ENCODE measurements at places on chromosomes 7 and 10.

GRCh38 chr10:14604181-14605142, 170.2 kb downstream of the FAM107B start:
- DNase-seq: peak; percentile 95

DNA sequence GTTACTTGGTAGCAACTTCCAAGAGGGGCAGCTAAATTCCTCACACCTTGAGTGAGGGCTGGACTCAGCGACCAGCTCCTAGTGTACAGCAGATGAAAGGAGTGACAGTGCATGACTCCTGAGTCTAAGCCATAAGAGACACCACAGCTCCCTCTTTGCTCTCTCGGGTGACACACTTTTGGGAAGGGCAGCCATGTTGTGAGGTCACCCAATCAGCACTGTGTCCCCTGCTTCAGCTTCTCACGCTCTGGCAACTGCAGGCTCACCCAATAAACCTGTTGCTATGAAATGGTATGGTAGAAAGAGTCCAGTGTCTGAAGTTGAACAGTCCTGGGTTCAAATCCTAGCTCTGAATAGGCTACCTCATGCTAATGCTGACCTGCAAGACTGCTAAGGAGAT, 20.9 kb downstream of the TMEM130 start:
- no peak for DNase-seq

GRCh38 chr7:36430881-36431280, 41.2 kb downstream of the ANLN start:
- DNase-seq: no peak

DNA sequence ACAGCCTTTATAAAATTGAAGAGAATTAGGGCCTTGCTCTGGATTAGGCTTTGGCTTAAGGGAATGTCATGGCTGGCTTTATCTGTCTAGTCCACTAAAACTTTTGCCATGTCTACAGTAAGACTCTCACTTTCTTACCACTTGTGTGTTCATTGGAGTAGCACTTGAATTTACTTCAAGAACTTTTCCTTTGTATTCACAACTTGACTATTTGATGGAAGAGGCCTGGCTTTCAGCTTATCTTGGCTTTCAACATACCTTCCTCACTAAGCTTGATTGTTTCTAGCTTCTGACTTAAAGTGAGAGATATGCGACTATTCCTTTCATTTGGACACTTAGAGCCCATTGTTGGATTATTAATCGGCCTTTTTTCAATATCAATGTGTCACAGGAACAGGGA, 96.1 kb downstream of the TPST1 start:
- no peak for DNase-seq

DNA sequence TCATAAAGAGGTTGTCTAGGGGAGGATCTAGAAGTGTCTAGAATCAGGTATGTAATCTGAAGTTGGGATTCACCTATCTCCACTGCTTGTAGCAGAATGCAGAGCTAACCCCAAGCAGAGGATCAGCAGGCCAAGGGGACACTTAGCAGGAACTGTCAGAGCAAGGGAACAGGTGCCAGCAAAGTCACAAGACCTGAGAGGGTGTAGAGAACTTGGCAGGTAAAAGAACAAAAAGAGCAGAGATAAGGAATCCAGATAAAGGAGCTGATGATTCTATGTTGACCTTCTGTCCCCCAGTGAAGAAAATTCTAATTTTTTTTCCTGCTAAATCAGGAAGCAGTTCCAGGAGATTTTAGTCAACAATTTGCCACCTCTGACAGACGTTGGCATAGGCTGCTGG, 91.4 kb upstream of the CCDC71L start:
- DNase-seq: no peak

DNA sequence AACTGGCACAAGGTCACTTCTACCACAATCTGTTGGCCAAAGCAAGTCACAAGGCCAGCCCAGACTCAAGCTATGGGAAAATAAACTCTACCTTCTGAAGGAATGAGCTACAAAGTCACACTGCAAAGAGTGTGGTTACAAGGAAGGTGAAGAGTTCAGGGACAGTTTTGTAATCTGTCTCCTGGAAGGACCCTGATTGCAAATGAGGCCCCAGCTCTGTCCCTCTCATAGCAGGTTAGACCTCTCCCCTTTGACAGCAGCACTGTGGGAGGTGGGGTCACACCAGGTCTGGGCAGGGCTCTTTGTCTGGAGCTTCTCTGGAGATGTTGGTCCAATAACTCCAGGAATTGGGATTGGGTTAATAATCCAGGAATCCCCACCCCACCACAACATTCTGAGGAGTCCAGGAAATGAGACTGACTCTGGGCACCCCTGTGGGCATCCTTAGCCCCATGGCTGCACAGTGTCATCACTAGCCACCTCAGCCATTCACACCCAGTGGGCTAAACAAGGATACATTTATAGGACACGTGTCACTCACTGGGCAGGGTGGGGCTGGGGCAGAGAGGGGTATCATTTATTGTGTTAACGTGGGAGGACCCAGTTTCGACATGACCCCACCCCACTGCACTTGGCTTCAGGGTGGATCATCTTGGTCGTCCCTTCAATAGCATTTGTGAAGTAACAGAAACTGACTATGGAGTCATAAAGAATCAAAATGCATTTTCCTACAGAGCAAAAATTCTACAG, 23.7 kb upstream of the C10orf105 start:
- no peak for DNase-seq

DNA sequence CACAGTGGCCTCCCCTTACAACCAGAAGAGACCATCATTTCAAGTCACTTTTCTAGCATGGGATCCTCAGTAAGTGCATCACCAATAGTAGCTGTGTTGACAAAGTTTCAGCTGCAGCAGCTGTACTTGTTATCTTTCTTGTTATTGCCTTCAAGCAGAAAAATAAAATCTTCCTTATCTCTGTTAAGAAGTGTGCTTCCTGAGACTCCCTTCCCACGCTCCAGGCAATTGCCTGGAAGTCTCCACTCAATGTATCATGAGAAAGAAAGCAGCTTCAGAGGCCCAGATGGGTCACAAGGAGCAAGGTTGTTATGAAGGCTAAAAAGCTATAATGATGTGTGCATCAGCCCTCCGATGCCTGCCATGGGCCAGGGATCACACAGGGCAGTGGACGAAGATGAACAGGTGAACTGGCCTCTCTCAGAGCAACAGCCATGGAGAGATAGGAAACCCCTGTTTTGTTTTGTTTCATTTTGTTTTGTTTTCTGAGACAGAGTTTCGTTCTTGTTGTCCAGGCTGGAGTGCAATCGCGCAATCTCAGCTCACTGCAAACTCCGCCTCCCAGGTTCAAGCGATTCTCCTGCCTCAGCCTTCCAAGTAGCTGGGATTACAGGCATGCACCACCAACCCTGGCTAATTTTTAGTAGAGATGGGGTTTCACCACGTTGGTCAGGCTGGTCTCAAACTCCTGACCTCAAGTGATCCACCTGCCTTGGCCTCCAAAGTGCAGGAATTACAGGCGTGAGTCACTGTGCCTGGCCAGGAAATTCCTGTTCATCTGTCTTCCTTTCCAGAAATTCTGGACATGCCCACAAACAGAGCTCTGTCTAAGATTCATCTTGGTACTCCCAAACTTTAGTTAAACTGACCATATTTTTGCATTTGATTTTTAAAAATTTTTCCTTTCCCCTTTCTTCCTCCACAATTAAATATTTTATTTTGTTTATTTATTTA, 340.5 kb downstream of the TNS3 start:
- no peak for DNase-seq

DNA sequence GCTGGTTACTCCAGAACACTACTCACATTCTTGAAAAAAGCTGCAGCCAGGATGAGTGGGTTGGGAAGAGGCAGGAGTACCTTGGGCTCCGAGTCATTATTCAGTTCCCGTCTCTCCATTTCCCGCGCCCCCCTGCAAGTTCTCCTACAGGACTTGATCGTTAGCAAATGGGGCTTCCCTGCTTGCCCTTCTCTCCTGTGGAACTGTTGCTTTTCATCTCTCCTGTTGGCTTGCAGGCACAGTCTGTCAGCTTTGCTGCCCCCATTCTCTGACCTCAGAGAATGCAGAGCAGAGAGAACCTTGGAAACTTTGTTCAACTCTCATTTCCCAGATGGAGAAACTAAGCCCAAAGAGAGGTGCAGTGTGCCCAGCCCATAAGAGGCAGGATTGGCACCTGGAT, 35.6 kb upstream of the LRRC4 start:
- no peak for DNase-seq
